Amniotic stem cell (primary cell): ENCODE measurements at places on chromosomes 7 and 10.
A peak's percentile ranks its signal among the peaks of the same experiment; 100 is the strongest.

DNA sequence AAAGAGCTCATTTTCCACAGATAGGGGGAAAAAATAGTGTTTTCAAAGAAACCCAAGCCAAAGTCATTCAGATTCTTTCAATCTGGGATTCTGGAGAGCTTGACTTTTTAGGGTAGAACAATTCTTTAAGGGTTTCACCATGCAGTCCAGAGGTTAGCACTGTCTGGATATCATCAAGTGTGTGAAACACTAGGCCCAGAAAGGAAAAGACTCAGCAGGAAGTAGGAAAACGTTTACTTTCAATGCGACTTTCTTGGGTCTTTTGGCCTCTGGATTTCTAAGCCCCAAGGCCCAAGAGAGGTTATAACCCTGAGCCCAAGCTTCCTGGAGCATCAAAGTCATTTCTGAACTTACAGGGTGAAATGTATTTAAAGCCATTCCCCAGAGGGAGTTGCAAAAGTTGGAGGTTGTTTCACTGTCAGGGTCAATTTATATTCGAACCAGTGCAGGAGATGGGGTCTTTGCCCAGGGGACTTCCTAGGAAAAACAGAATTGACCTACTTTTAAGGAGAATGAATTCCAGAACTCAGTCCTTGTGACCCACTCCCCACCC is 158.0 kb downstream of the C7orf25 start:
- DNase-seq: no peak

GRCh38 chr7:23712368-23713284 is 2.6 kb downstream of the STK31 start:
- DNase-seq: peak; percentile 24

- DNase-seq: no peak
Observed at GRCh38 chr7:47627580-47628283, 45.8 kb upstream of the TNS3 start.

GRCh38 chr7:136870866-136871487 is 2.5 kb downstream of the CHRM2 start:
- no peak for DNase-seq

DNA sequence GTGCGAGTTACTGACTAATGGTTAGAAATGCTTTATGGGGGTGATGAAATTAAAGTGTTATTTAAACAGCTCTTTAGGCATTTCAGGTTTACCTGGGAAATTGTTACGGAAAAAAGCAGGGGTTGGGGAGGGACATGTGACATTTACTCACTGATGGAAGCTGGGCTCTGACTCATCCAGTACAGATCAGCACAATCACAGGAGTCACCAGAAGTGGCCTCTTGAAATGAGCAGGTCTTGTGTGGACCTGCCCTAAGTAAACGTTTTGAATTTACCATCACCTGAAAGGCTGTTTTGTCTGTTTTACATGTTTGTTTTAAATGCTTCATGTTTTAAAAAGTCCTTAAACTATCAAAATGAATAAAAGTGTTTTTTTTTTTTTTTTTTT is 2.3 kb downstream of the GLRX3 start:
- DNase-seq: no peak

DNA sequence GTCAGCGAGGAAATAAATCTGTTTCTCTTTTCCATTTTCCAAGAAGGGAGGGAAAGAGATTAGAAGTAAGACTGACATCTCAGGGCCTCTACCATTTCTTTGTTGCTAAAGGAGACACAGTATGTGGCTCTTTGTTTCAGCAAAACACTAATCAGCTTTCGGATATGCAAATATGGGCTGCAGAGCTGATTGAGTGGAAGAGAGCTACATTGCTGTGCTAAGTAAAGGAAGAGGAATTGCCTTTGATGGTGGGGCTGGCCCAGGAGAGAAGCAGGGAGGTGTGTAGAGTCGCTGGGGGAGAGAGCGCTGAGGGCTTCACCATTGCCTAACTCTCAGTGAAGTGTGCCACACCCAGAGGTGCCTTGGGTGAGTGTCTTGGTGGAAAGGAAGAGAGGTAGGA is 284.8 kb downstream of the SDK1 start:
- no peak for DNase-seq

DNA sequence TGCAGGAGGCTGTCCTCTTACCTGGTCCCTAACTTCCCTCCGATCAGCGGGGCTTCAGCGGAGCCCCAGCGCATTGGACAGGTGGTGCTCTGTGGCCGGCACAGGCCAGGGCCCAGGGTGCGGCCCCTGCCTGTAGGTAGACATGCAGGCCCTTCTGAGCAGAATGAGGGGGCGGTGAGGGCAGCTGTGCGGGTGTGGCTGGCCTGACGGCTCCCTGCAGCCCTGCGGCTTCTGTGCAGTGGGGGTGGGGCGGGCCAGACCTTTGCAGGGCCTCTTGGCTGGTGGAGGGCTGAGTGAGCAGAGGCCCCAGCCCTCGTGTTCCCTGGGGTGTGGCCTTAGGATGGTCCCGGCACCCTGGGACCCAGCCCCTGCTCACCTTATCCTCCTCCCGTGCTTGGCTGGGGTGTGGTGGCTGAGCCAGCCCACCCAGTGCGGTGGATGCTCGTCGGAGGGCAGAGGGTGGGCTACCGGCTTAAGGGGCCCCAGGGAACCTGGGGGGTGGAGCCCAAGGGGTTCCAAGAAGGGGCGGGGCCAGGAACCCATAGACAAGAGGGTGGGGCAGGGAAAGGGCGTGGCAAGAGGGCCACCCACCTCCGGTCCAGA is 175.2 kb upstream of the TNRC18 start:
- no peak for DNase-seq

- DNase-seq: no peak
Observed at GRCh38 chr7:128163473-128163872, 77.6 kb upstream of the LEP start.

- no peak for DNase-seq
Observed at GRCh38 chr10:67802767-67803538, 35.0 kb downstream of the DNAJC12 start.

GRCh38 chr7:87129848-87130247 is 22.4 kb upstream of the DMTF1 start:
- no peak for DNase-seq
